Midbrain (tissue), 1 donor: ENCODE measurements at places on chromosomes 2 and 18.

DNA sequence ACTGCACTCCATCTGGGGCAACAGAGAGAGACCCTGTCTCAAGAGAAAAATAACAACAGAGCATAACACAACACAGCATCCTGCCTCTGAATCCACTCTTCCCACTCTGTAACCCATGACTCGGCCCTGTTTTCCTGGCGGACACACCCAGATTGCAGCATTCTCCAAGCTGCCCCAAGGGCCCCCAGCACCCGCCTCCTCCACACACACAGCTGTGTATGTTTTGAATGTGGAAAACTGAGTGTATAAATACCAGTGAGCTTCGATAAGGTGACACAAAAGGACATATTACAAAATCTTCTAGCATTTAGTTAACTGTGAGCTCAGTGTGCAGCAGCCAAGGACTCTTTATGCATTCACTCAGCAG lies 13.0 kb downstream of the IMPA2 start:
- DNase-seq = no peak

DNA sequence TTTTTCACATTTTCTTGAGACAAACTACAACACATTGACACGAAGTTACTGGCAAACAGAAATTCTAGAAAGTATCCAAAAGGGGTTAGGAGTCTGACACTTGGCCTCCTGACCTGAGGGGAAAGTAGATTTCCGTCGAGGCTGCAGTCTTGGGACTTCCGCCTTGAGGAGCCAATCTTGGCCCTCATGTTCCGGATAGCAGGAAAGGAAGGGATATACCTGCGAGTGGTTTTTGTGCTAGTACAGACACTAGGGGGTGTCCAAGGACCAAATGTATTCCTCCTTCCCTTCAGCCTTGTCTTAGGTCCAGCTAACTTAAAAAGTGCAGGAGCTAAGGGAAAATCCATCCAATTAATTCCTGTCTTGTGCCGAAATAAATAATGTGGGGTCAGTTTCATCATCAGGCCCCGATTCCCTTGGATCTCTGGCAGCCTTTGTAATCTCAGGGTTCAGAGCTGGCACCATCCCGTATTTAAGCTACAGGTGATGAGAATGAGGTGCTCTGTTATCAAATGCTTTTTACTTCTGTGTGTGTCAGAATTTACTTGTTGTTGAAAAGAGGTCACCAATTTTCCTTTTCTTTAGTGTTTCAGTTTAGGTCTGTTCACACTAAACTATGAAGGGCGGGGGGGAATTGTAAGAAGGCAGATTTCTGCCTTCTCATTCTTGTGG lies 330.2 kb upstream of the FANCL start:
- peak; percentile 49 for DNase-seq

DNA sequence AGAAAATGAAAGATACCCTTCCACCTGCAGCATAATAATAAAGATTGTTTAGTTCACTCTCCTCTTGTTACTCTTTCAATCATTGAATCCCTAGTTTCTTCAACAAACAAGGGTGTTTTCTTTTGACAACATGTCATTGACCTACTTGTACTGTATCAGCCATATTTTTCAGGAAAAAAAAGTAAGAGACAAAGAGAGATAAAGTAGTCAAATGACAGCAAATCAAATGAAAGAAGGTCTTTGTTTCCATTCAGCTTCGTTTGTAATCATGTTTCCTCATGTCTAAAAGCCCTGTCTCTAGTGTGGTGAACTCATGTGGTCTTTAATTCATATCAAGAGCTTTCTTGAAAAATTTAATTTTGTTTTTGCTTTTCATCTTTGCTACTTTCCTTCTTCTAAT lies 557.8 kb upstream of the LRATD1 start:
- DNase-seq = no peak

DNA sequence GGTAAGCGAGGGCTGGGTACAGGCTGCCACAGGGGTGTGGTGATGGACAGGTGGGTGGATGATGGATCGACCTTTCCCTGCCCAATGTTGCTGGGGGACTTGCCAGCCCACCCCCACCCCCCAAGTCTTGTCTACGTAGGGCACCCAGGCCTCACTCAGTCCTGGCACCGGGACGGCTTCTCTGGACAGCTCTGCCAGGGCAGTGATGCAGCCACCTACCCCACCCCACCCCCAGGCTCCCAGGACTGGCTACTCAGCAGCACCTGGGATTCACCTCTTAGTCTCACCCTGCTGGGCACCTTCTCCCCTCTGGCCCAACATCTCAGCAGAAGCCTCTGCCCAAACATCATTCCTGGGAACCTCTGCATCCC lies 55.7 kb downstream of the ANKMY1 start:
- no peak for DNase-seq

GRCh38 chr2:98637401-98638147 lies 29.2 kb downstream of the UNC50 start:
- no peak for DNase-seq

GRCh38 chr2:20525041-20526035 lies 78.5 kb downstream of the RHOB start:
- no peak for DNase-seq

DNA sequence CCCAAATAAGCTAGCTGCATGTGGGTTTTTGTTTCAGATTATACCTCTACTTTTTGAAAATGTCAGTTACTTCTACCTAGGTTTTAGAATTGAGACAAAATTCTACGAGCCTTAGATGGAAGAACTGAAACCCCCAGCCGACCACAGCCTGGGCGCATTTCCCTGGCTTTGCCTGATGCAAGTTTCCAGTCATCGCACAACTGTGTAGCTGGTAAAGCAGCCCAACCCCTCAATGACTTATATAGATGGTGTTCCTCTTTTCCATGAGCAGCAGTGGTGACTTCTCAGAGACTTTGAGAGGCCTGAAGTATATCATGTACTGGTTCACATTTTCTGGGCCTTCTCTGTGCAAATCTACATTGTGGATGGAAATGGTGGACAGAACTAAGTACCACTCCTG lies 515.4 kb upstream of the RAB6C start:
- DNase-seq = peak; percentile 11
